ENCODE measurements at places on chromosomes 2 and 18.

DNA sequence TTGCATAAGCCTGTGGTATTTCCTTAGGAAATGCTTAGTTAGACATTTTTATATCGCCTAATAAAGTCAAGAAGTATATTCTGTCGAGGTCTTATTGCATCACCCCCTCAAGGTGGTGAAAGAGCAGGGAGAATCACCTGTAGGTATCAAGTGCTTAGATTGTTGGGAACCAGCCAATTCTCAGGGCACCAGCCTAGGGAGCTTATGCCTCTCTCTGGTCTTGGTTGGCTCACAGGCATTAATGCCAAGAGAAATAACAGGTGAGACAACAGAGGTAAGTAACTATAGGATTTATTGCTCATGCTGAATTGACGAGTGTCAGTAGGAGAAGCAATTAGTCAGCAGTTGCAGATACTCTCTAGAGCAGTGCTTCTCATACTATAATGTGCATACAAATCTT is 663.3 kb upstream of the ZNF804A start:
- no peak for DNase-seq

DNA sequence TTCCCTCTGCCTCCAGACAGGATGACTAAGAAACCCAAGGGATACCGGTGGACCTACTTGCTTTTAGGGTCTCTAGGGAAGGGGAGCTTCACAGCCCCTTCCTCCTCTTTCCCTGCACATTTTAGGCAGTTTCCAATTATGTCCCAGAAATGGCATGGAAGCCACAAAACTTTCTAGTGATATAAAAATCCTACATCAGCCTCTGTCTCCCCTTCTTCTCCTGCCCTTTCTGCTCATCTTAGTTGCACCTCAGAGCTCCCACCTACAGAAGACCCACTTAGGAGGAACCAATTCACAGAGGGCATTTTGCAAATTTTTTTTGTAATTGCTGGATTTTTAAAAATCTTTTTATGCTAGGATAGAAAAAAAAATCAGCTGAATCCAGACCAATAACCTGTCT is 263.1 kb downstream of the TNS1 start:
- no peak for DNase-seq

DNA sequence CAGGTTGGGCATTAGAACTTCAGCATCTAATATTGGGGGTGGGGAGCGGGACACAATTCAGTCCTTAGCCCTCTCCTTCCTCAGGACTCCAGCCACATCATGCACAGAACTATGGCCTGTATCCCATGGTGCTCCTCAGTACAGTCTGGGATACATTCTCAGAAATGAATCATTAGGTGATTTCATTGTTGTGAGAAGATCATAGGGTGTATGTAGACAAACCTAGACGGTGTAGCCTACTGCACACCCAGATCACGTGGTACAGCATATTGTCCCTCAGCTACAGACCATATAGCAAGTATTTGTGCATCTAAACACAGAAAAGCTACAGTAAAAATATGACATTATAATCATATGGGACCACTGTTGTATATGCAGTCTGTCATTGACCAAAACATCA is 23.2 kb upstream of the IMP4 start:
- no peak for DNase-seq

- DNase-seq: peak; percentile 46
These were observed 90.4 kb downstream of the PTRHD1 start for GRCh38 chr2:24702800-24703199.

GRCh38 chr2:26640331-26640745 is 828 bp downstream of the CIB4 start:
- DNase-seq: peak; percentile 77

GRCh38 chr2:15867194-15868171 is 72.9 kb upstream of the MYCN start:
- no peak for DNase-seq

DNA sequence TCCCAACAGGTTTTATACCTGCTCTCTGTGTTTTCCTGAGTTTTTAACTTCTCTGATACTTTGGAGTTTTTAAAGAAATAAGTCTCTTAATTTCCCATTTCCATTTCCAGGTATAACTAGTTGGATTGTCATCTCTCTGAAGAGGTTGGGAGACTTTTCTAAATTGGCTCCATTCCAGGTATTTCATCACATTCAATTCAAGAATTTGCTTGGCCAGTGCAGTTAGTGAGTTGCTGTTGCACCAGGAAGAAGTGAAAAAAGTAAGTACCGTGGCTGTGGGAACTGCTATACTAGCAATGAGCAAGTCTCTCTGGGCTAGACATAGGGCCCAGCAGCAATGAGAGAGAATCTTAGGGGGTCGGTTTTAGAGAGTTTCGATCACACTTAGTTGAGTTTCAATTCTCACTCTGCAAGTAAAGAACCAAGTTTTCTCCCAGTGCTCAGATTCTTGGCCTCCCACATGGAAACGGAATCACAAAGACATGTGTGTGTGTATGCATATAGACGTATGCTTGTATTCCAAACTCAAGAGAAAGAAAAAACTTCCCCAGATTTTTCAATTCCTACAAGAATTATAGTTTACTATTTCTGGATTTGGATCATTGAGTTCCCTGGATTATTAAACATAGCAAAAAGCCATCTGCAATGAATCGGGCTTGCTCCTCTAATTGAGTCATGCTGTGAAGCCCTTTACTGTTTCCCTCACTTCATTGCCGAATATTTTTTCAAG is 894.4 kb downstream of the BCL11A start:
- DNase-seq: no peak

- DNase-seq: no peak
These were observed 102.1 kb downstream of the MTCL1 start for GRCh38 chr18:8807488-8807805.

- peak; percentile 83 for DNase-seq
These were observed 97.9 kb upstream of the KLHL29 start for GRCh38 chr2:23286758-23287704.

GRCh38 chr2:26462100-26462499 is 15.8 kb downstream of the OTOF start:
- no peak for DNase-seq

DNA sequence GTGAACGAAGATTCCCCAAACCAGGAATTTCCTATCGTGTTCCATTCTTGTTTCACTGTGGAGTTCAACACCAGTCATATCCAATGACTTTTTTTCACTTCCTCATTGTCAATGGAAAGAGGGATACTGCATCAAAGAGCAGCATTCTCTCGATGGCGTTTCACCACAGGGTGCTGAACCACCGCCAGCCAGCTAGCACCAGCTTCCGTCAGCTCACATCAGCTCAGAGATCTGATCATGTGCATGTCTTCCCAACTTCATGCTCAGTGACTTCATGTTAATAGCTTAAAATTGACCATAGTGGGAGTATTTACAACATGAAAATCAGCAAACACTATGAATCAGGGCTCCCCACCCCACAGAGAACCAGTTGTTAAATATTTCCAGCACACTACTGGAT is 359.9 kb downstream of the TNS1 start:
- DNase-seq: no peak

Measured in NCI-H226 (cell line).